ENCODE measurements at places on chromosomes 11 and 22. TPM values are rescaled to one million over a fixed set of nuclear protein-coding genes. Genes with fewer than 3 reads are reported as not detected.

Gene SYT7
- 34.4 TPM for total RNA-seq

Gene AMPD3
- 11.0 TPM for total RNA-seq

Gene E2F8
- 0.26 TPM for total RNA-seq

Gene MUC5AC
- under 0.01 TPM for total RNA-seq

DNA sequence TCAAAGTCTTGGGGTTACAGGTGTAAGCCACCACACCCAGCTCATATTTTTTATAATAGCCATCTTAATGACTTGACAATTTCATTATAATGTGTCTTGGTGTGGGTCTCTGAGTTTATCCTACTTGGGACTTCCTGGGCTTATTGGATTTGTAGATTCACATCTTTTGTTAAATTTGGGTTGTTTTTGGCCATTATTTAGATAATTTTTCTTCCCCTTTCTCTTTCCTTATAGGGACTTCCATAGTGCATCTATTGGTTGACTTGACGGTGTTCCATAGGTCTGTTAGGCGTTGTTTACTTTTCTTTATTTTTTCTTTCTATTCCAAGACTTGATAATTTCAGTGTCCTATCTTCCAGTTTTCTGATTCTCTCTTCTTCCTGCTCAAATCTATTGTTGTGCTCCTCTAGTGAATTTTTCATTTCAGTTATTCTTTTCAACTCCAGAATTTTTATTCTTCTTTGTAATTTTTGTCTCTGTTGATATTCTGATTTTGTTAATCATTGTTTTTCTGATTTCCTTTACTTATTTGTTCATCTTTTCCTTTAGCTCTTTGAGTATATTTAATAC lies 45.6 kb downstream of the RRM1 start:
- DNase-seq: no peak

- no peak for DNase-seq
Measured at GRCh38 chr22:38569181-38569971, 607 bp downstream of the DMC1 start.

GRCh38 chr11:101138245-101138930 lies 8.8 kb upstream of the PGR start:
- no peak for DNase-seq

DNA sequence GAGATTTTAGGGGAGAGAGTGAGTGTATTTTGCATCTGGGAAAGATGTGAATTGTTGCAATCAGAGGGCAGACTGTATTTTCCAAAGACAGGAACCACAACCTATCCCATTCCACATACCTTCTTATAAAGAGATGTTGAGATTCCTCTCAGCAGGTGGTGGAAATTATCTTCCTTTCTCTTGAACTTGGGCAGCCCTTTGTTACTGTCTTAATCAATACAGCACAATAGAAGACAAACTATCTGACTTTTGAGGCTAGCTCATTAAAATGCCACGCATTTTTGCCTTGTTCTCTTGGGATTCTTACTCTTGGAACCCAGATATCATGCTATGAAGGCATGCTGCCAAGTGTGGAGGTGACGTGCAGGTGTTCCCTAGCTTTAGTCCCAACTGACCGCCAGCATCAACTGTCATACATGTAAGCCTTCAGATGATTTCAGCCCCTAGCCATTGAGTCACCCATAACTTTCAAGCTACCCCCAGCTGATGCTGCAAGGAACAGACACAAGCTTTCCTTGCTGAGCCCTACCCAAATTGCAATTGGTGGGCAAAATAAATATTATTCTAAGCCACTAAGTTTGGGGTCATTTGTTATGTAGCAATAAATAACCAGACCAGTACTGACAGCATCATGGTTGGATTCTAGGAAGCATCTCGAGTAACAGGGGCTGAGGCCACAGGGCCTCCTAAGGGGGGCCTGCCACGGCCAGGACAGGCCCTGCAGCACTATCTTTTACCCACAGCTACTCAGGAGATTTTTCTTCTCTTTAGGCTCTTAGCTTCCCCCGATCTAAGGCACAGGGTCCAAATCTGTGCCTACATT lies 63.0 kb downstream of the RPL27A start:
- no peak for DNase-seq

DNA sequence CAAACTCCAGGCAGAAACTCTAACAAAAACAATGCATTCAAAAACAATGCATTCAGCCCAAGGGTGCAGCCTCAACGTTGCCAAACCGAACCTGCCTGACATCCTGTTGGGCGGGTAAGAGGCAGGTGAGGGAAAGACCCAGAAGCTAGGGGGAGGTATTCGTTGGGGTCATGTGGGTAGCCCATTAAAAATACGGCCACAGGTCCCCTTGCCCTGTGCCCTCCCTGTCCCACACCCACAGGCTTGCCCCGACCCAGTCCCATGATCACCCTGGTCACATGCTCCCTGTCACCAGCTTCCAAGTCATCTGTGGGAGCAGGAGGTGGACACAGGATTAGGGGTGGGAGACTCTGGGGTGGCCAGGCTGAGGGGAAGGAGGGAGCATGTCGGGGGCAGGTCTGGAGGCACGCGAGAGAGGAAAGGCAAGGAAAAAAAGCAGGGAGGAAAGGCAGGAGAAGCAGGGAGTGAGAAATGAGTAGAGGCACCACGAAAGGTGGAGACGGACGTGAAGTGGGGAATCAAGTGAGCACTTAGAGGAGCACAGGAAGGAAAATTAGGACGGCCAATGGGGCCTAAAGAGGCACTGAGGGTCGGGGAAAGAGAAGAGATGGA lies 683 bp downstream of the PLA2G6 start:
- peak; percentile 77 for DNase-seq

GRCh38 chr11:1122664-1123002 lies 35.1 kb upstream of the MUC5AC start:
- no peak for DNase-seq

DNA sequence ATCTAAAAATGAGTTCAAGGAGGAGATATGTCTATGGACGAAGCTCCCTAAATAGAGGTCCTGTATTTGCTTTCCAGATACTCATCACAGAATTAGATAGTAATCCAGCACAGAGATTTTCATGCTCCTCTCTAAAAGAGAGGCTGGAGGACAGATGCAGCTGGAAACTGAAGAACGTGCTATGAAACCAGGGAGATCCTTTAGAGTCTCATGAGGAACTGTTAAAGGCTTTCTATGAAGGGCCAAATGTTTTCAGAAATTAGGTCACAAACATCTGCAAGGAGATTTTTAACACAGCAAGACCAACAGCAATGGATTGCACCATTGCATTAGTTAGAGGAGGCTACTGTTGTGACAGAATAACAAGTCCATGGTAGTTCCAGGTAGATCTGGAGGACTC lies 95.6 kb upstream of the ARHGAP20 start:
- DNase-seq: no peak

DNA sequence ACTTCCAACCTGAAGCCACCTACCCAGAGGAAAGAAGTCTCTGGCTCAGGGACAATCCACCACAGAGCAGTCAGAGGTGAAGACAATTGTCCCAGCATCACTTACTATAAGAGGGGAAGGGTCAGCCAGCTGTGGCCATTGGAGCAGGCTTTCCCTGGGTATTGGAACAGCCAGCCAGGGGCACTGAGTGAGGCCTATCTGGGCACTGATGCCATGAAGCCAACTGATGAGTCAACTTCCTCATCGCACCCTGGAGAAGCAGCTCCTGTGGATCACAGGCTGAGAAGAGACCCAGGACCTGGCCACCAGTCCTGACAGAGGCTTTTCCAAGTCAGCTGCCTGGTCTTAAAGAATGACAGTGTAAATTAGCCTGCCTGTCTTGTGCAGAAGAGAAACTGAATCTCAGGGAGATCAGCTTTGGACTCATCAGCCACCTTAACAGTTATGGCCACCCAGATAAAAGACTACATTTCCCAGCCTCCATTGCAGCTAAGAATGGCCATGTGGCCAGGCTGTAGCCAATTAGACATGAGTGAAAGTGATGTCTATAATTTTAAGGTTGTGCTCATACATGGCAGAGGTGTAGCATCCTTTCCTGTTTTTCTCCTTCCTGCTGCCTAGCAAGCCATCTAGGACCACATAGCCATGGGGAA lies 19.0 kb downstream of the CHST1 start:
- peak; percentile 55 for DNase-seq
